ENCODE measurements at places on chromosomes 3 and 15.

GRCh38 chr15:58684036-58684710, 65.3 kb downstream of the ADAM10 start:
- no peaks in the 10 kb centered on the region for H3K36me3 ChIP-seq
- H3K4me1 ChIP-seq = peaks cover 36% of the 10 kb centered on the region

DNA sequence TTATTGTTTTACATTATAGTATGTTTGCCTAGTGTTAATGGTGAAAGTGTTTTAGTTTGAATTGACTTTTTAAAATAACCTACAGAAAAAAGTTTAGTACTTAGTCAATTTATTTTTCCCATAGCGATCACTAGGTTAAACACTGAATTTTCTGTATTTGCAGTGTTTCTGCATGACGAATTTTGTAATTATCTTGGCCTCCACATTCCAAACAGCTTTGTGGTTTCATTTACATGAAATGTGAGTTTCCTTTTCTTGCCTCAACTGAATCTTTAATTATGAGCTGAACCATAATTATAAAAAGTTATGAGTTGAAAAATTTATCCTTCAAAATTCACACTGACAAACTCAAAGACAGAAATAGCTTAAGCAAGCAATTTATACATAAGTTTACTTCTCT, 235.5 kb downstream of the CTNNB1 start:
- no peak overlapping the region for H3K27ac ChIP-seq
- no peaks in the 10 kb centered on the region for H3K4me1 ChIP-seq
- no peak for DNase-seq
- H3K36me3 ChIP-seq = no peaks in the 10 kb centered on the region
- H3K27me3 ChIP-seq = no peaks in the 10 kb centered on the region

- H3K4me1 ChIP-seq = no peaks in the 10 kb centered on the region
- no peak for DNase-seq
- no peaks in the 10 kb centered on the region for H3K36me3 ChIP-seq
These were observed 183.3 kb downstream of the WDR76 start for GRCh38 chr15:44010089-44010488.

- no peak overlapping the region for H3K4me3 ChIP-seq
- DNase-seq = no peak
- no peaks in the 10 kb centered on the region for H3K27me3 ChIP-seq
- H3K27ac ChIP-seq = no peak overlapping the region
These were observed 119.3 kb upstream of the CHD2 start for GRCh38 chr15:92780843-92781242.

- no peaks in the 10 kb centered on the region for H3K4me1 ChIP-seq
- no peak overlapping the region for H3K27ac ChIP-seq
- peaks cover 43% of the 10 kb centered on the region for H3K27me3 ChIP-seq
- no peak for DNase-seq
These were observed 138.9 kb upstream of the RORA start for GRCh38 chr15:61367953-61368352.

- no peaks in the 10 kb centered on the region for H3K27me3 ChIP-seq
- peaks cover 10% of the 10 kb centered on the region for H3K4me1 ChIP-seq
- H3K4me3 ChIP-seq = no peak overlapping the region
- no peak for DNase-seq
- no peaks in the 10 kb centered on the region for H3K36me3 ChIP-seq
These were observed 60.5 kb downstream of the GAP43 start for GRCh38 chr3:115683773-115684172.

DNA sequence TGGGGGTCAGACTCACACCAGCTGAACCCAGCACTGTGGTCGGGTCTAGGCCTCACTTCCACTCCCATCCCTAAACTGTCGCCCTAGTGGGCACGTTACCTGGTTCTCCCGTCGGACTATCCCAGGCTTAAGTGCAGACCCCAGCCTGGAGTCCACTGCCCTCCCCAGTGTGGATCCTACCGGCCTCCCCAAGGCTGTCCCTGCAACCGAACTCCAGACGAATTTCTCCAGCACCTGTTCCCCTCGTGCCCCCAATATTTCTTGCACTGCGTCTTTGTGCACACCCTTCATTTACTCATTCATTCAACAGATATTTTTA, 26.5 kb downstream of the SLC41A3 start:
- peaks cover 4% of the 10 kb centered on the region for H3K36me3 ChIP-seq
- H3K27ac ChIP-seq = peak overlapping the region; percentile 83
- no peaks in the 10 kb centered on the region for H3K27me3 ChIP-seq
- no peak overlapping the region for H3K4me3 ChIP-seq
- no peak for DNase-seq

GRCh38 chr15:77804210-77804609, 171.5 kb upstream of the LINGO1 start:
- no peak overlapping the region for H3K4me3 ChIP-seq
- peaks cover 4% of the 10 kb centered on the region for H3K27me3 ChIP-seq
- no peak overlapping the region for H3K27ac ChIP-seq
- H3K4me1 ChIP-seq = no peaks in the 10 kb centered on the region
- peak; percentile 28 for DNase-seq

- no peak overlapping the region for H3K27ac ChIP-seq
- H3K27me3 ChIP-seq = peaks cover 17% of the 10 kb centered on the region
- no peak overlapping the region for H3K4me3 ChIP-seq
- DNase-seq = no peak
- H3K36me3 ChIP-seq = no peaks in the 10 kb centered on the region
- H3K4me1 ChIP-seq = peaks cover 4% of the 10 kb centered on the region
These were observed 25.3 kb upstream of the VPS33B start for GRCh38 chr15:91047545-91048199.

GRCh38 chr3:124639406-124640237, 90.6 kb upstream of the UMPS start:
- H3K4me1 ChIP-seq = peaks cover 7% of the 10 kb centered on the region
- peaks cover 26% of the 10 kb centered on the region for H3K36me3 ChIP-seq
- DNase-seq = no peak
- H3K4me3 ChIP-seq = no peak overlapping the region
- H3K27me3 ChIP-seq = no peaks in the 10 kb centered on the region
- no peak overlapping the region for H3K27ac ChIP-seq

GRCh38 chr3:157248590-157249422, 88.9 kb upstream of the CCNL1 start:
- peak overlapping the region; percentile 90 for H3K27ac ChIP-seq
- no peaks in the 10 kb centered on the region for H3K36me3 ChIP-seq
- peak; percentile 22 for DNase-seq
- peak overlapping the region; percentile 0 for H3K4me3 ChIP-seq

- no peak overlapping the region for H3K4me3 ChIP-seq
- H3K27me3 ChIP-seq = no peaks in the 10 kb centered on the region
- H3K36me3 ChIP-seq = no peaks in the 10 kb centered on the region
- H3K4me1 ChIP-seq = no peaks in the 10 kb centered on the region
These were observed 493.2 kb upstream of the KCNMB2 start for GRCh38 chr3:178043084-178043483.

GRCh38 chr3:53134631-53135232, 4.5 kb upstream of the RFT1 start:
- no peaks in the 10 kb centered on the region for H3K36me3 ChIP-seq
- H3K4me3 ChIP-seq = no peak overlapping the region
- DNase-seq = peak; percentile 69
- H3K27me3 ChIP-seq = no peaks in the 10 kb centered on the region
- no peak overlapping the region for H3K27ac ChIP-seq

DNA sequence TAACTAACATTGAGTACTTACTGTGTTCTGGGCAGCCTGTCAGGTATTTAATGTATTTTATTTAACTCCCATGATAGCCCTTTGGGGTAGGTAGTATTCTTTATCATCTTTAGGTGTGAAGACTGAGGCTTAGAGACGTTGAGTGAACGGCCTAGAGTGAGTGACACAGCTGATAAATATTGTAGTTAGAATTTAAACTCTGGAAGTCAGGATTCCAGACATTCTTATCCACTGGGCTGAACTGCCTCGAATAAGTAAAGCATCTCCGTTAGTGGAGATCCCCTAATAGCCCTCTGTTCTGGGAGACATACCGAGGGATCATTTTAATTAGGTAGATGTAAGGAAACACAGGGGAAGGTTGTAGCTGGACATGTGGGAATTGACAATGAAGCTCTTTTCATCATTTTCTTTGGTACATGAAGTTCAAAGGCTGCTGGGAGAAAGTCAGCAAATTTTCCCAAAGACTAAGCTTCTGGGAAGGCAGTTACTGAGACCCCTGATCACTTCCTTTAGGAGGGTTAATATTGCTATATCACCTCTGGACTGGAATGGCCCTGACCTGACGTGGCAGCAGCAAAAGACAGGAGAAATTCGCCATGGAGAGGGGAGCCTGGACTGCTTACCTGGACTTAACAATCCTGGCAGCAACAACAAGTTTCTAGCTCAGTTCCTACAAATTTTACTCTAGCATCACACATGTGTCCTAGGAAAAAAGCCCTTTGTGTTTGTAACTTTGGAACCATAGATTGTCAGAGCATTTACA, 11.7 kb upstream of the PDCD6IP start:
- peak overlapping the region; percentile 56 for H3K4me3 ChIP-seq
- H3K27ac ChIP-seq = no peak overlapping the region
- H3K36me3 ChIP-seq = no peaks in the 10 kb centered on the region
- peaks cover 5% of the 10 kb centered on the region for H3K4me1 ChIP-seq
- DNase-seq = no peak

- no peak overlapping the region for H3K4me3 ChIP-seq
- no peaks in the 10 kb centered on the region for H3K36me3 ChIP-seq
- H3K4me1 ChIP-seq = peaks cover 23% of the 10 kb centered on the region
- no peak for DNase-seq
- H3K27ac ChIP-seq = no peak overlapping the region
- peaks cover 60% of the 10 kb centered on the region for H3K27me3 ChIP-seq
These were observed 215.6 kb downstream of the RPLP1 start for GRCh38 chr15:69668039-69668705.

DNA sequence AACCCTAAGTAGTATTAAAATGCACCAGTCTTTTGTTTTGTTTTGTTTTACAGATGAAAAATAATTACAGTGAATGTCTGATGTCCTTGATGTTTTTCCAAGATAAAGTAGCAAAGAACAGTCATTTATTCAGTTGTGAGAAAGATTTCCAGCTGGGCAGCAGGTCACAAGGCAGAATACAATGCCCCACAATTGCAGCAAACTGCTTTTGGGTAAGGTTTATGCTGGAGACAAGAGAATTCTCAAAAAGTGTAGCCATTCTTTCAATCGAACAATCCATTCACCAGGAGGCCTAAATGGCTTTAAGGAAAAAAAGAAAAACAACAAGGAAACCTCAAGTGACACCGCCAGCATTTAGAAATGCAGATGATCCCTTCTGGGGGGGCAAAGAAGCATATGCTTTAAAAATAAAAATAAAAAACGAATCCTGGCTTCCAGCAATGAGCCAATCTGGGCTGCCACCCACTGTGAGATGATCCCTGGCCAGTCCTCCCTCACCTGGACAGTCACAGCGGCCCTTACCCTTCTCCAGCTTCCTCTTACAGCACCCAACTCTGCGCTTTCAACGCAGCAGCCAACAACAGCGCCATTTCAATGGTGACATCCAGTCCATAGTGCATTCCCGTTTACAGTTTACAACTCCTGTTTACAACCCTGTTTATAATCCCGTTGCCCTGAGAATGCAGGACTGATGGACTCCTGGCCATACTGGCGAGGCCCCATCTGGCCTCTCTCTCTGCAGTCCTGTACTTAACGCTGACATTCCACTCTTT, 25.7 kb upstream of the WNT5A start:
- H3K27me3 ChIP-seq = peaks cover 32% of the 10 kb centered on the region
- no peaks in the 10 kb centered on the region for H3K4me1 ChIP-seq
- no peak overlapping the region for H3K4me3 ChIP-seq
- no peak for DNase-seq
- no peaks in the 10 kb centered on the region for H3K36me3 ChIP-seq
- H3K27ac ChIP-seq = no peak overlapping the region

- no peaks in the 10 kb centered on the region for H3K27me3 ChIP-seq
- H3K4me1 ChIP-seq = no peaks in the 10 kb centered on the region
- DNase-seq = no peak
- H3K4me3 ChIP-seq = no peak overlapping the region
- H3K27ac ChIP-seq = no peak overlapping the region
- H3K36me3 ChIP-seq = peaks cover 6% of the 10 kb centered on the region
These were observed 10.1 kb upstream of the SCAP start for GRCh38 chr3:47485812-47486211.

DNA sequence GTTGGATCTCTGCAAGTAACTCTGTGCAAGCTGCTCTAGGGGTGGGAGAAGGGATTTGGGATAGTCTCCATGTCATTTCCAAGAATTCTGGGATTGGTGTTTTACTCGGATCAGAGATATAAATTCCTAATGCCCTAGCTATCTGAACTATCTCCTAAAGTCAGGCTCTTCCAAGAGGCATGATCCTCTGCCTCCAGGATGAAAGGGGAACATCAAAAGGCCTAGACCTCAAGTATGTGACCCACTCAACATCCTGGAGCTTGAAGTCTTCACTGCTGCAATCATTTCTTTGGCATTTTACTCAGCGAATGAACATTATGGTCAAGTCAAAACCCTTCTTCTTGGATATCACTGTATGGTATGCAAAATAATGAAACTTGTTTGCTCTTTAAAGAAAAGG, 104.5 kb downstream of the CEMIP start:
- no peak overlapping the region for H3K4me3 ChIP-seq
- DNase-seq = no peak
- H3K27ac ChIP-seq = no peak overlapping the region
- H3K4me1 ChIP-seq = peaks cover 20% of the 10 kb centered on the region
- no peaks in the 10 kb centered on the region for H3K27me3 ChIP-seq

DNA sequence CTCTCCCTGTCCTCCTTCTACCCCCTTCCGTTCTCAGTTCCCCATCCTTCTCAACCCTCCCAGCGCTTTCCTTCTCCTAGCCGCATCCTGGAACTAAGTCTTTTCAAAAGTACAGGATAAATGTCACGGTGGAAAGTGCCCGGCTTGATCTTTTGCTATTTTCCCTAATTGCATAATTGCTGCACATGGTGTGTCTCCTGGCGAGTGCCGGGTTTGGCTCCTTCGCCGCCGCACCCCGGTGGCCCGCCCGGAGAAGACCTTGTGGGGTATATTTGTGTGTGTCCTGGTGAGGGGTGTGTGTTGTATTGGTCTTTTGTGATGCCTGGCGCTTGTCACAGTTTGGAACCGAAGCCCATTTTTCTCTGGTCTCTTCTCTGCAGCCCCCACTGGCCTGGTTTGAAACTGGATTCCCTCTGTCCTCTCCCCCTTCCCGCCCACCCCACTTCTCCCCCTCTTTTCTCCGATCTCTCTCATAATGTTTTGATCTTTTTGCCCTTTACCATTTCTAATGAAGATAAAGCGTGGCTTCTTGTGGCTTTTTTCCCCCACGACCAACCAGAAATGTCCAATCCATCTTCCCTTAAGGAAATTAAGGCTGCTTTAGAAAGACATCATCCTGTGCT, 692 bp downstream of the UBE2E2 start:
- H3K4me1 ChIP-seq = peaks cover 48% of the 10 kb centered on the region
- no peaks in the 10 kb centered on the region for H3K36me3 ChIP-seq
- H3K4me3 ChIP-seq = peak overlapping the region; percentile 97
- no peak for DNase-seq
- H3K27ac ChIP-seq = peak overlapping the region; percentile 89
- H3K27me3 ChIP-seq = no peaks in the 10 kb centered on the region

DNA sequence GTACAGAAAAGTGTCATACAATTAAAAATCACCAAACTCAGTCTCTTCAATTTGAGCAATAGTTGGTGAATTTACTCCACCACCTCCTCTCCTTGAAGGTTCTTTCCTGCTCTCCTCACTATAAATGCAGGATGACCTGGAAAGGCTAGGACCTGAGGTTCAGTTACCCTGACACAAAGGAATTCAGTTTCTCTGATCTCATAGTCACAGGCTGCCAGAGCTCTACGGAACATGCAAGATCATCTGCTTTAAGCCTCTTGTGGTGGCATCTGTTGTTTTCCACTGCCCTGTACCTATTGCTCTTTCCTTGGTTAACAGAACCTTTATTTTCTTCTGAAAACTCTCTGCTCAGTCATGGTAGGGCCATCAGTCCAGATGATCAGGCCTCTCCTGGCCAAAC, 4.9 kb upstream of the TP63 start:
- H3K27ac ChIP-seq = no peak overlapping the region
- H3K4me1 ChIP-seq = peaks cover 17% of the 10 kb centered on the region
- no peak overlapping the region for H3K4me3 ChIP-seq
- DNase-seq = no peak
